ENCODE measurements at places on chromosomes 3 and 15. TPM values are rescaled to one million over a fixed set of nuclear protein-coding genes. Genes with fewer than 3 reads are reported as not detected.

GRCh38 chr15:47669221-47669620 is 48.1 kb upstream of the SEMA6D start:
- no peak for DNase-seq

DNA sequence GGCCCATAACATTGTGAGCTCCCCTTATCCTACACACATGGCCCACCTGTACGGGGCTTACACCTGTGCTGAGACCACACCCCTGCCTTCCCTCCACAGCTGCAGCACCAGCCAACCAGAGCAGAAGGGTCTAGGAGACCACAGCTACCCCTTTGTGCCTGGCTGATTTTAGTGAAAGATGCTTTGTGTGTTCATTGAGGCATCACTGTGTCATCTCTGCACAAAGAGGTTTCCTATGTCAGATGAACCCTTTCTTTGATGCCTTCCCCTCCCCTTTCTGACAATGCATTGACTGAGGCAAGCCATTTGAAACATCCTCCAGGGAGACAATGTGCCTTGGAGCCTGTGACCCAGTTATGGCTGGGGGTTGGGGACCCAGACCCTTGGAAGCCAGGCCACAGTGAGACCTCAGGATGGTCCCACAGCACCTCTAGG is 54.9 kb upstream of the SLC7A14 start:
- DNase-seq = no peak

GRCh38 chr3:43691120-43691995 is 620 bp downstream of the ABHD5 start:
- peak; percentile 53 for DNase-seq

DNA sequence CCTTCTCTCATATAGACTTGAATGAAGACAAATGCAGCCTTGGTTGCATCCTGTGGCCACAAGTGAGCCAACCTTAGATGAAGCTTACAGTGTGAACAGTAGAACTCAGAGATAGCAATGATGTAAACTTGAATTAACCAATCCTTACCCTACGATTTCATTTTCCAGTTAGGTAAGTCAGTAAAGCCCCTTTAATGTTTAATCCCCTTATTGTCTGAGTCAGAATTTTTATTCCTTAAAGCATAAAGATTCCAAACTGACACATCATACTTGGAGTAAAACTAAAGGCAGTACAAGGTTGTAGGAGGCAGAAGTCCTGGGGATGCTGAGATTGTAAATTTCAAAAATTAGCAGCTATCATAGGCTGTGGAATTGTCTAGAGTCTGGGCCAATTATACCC is 507.8 kb upstream of the DPH6 start:
- no peak for DNase-seq

PLA2G4D gene
- total RNA-seq = not detected
